ENCODE measurements at places on chromosomes 3 and 15.

GRCh38 chr3:133211856-133212255 is 173.7 kb downstream of the TMEM108 start:
- no peak for DNase-seq

- no peak for DNase-seq
Observed at GRCh38 chr3:73540969-73541740, 83.6 kb downstream of the PDZRN3 start.

DNA sequence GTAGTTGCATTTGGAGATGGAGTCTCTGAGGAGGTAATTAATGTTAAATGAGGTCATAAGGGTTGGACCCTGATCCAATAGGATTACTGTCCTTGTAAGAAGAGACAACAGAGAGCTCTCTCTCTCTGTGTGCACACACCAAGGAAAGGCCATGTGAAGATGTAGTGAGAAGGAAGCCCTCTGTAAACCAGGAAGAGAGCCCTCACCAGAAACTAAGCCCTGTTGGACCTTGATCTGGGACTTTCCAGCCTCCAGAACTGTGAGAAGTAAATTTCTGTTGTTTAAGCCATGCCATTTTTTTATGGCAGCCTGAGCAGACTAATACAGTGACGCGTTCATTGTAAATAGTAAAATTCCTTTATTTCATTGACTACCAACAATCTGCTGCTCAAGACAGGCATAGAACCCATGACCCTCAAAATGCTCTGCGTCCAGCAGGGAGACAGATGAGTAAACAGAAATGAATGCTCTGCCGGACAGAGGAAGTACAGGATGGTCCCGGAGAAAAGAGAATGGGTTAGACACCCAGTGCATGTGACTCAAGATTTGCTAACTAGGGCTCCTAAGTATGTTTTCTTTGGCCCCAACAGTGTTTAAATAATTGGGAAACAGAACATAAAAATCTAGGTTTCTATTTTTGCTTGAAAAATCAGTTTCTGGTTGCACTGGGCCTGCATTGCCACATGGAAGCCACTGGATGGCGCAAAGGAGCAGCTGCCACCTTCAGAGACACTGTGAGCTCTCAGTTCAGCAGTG is 37.9 kb upstream of the TNFAIP8L3 start:
- no peak for DNase-seq

DNA sequence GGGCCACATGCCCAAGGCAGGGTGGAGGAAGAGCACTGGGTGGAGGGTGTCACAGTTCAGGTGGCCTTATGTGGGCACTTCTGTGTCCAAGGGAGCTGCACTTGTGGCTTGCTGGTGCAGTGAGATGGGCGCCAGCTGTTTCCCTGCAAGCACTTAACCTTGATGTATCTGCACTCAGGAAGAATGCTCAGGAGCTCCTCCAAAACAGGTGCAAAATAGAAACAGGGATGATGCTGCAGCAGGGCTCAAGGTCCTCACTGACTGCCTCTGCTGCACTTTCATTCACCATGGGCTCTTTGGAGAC is 151.3 kb downstream of the CADPS start:
- no peak for DNase-seq

GRCh38 chr15:79257454-79257853 is 25.1 kb upstream of the ANKRD34C start:
- no peak for DNase-seq

DNA sequence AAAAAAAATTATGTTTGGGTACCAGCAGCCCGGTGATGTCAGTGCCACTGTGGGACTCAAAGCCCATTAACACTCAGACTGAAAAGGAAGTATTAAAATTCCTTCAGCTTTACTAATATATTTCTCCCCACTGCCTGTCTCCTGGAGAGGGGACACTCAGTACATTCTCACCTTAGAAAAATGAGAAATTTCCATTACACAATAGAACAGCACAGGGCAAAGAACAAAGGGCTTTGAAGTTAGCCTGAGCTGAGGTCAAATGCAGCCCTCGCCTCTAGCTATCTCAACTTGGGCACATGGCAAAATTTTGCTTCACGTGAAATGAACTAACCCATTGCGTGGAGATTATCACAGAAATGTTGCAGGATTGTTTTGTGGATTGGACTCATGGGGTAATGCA is 80.8 kb downstream of the RARB start:
- no peak for DNase-seq

DNA sequence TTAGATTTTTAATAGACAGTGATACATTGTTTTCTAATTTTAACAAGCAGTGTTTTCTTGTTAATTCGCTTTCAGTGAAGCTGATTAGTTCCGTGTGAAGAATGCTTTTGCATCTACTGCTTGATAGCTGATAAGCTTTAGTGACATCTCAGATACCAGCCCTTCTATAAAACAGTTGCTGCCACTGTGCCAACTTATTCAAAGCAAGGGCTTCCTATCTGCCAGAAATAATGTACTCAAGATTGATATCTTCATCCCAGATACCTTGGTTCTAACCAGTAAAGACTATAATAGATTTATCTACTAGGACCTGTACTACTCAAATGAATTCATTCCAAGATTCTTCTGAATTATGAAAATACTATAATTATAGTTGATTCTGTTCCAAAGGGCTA is 30.4 kb downstream of the RARB start:
- DNase-seq: no peak

- DNase-seq: no peak
Observed at GRCh38 chr3:148513096-148513543, 184.6 kb upstream of the AGTR1 start.

GRCh38 chr3:196660381-196661166 is 21.1 kb downstream of the NRROS start:
- no peak for DNase-seq

DNA sequence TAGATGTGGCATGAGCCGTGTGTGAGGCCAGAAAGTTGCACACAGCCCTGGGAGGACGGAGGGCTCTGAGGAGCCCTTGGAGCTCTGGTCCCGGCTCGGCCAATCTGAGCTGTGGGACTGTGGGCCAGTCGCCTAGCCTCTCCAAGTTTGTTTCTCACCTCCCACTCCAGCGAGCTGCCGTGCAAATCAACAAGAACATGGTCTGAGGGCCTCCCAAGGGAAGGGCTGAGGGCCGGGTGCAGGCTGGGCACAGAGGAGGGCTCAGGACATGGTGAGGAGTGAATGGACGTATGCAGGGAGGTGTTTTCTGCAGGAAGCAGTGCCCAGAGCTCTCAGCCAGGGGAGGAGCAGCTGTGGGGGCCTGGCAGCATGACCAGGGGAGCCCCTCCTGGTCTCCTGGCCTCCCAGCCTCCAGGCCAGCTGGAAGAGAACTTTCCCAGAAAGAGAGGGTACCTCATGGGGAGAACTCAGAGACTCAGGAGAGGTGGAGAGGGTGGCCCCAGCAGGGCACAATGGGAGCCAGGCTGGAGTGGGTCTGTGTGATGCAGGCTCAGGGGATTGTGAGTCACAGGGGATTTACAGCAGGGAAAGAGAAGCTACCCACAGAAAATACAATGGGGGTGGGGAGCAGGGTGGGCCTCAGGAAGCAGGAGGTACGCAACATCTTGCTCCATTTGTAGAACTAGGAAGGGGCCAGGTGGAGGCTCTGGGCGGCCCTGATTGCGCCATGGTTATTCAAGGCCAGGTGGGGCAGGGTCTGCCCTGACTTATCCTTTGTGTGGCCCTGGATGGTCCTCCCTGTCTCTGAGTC is 24.8 kb downstream of the PSTPIP1 start:
- no peak for DNase-seq

GRCh38 chr3:32239307-32240158 is 1.1 kb downstream of the CMTM8 start:
- DNase-seq: no peak

- DNase-seq: no peak
Observed at GRCh38 chr15:70863450-70864218, 9.7 kb upstream of the LARP6 start.

DNA sequence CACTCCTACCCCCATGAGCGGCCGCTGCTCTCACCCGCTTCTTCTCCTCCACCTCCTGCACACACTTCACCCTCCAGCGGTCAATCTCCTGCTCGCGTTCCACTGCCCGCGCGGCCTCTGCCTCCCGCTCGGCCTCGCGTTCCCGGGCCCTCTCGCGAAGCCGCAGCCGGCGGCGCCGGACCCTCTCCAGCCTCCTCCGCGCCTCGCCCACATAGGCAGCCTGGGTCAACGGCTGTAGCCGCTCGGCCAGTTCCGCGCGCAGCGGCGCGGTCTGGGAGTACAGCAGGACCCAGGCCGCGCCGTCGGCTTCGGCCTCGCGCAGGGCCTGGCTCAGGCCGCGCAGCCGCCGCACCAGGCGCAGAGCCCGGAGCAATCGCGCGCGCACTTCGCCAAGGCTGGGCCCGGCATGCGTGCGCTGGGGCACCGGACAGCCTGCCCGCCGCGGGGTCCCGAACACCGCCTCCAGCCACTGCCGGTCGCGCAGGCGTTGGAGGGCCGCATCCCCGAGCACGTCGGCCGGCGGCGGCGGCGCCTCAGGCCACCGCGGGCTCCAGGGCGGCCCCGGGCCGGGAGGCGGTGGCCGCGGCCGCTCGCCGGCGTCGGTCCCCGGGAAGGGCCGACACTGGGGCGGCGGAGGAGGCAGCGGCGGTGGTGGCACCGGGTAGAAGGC is 595 bp downstream of the PDCD7 start:
- no peak for DNase-seq

DNA sequence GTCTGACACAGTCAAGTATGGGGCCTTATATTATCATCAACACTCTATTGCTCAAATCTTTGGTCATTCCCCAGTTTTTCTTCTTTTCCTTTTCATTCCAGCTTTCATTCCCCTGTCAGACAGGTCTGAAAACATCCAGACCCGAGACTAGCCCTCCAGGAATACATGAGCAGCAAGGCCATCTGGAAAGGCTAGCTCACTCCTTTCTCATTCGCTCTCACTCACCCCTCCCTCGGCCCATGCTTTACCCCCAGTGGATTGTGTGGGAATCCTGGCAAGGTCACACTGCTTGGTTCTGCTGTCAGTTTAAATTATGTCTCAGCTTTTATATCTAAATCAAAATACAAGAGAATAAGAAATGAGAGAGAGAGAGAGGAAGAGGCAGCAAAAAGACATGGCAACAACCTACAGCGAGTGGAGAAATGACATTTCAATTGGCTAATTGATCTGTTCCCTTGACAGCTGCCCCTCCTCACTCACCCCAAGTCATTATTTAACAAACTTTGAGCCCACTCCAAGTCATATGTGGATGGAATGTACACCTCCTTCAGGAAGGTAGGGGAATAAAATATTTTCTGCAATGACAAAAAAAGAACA is 962.2 kb downstream of the TUSC7 start:
- no peak for DNase-seq

DNA sequence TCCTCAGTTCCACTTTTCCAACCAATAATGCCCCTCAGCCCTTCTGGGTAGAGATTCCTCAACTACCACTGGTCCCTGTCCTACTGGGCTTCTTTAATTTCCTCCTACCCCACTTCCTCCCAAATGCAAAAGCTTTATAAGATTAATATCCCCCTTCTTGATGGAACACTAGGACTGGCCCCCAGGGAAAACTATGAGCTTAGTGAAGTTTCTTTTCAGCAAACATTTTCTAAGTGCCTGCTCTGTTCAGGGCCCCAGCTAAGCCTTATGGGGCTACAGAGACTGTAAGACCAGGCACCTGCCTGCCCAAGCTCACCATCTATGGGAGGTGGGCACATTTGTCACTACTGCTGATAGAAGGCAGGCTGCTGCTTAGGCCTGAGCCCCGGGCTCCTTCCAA is 79.4 kb downstream of the RPLP1 start:
- DNase-seq: no peak

DNA sequence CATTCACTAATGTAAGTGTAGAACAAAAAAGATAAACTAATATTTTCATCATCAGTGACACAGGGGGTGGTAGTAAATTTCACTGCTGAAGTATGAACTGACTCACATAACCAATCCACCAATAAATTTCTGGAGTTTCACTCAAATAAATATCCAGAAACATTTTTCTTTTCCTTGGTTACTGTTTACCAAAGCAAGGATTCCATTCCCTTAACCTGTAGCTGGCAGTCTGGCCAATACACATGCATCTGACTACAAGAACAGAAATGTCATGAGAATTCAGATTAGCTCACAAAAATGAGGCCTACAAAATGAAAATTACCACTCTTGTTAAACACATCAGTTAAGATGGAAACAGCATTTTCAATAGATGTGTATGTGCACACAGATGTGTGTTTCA is 80.3 kb downstream of the STAG1 start:
- no peak for DNase-seq

DNA sequence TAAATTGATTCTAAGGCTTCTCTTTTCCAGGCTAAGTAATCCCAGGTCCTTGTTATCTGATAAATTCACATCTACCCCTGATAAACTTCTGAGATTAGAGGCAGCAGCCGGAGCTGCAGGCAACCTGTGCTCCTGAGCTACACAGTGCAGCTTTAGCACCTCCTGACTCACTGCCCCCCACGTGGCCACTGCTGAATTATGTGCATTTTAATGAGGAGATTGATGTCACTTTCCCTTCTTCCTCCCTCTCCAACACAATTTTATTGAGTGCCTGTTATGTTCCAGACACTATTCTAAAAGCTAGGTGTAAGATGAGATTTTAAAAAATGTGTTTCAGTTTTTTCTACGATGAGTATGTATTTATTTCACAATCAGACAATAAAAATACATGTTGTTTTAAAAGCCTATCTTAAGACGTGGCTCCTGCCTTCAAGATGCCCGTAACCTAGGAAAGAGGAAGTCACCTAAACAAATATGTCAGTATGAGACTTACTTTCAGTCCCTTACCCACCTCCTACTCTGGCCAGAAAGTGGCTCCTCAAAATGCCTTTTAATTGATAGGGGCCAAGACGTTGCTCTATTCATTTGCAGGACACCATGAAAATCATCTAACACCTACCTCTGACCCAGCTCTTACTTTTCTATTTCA is 161.5 kb upstream of the PFN2 start:
- no peak for DNase-seq

DNA sequence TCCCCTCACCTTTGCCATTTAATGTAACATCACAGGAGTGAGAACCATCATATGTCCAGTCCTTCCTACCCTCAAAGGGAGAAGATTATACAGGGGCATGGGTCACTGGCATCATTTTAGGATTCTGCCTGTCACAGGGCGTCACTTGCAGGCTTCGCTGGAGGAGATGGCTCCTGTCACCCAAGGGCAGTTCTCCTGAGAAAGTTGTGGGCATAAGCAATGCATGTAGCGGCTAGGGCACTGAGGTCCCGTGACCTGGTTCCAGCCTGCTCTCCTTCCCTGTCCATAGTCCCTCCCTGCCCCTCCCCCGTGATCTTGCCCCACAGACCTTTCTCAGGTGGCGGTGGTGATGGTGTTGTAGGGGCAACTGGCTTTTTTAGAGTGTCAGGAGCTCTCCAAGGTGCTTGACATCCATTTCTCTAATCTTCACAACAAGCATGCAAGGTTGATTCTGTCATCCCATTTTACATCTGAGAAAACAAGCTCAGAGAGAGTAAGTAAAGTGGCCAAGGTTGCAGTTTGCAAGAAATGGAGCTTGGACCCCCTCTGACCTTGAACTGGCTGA is 241.5 kb upstream of the CTDSPL start:
- DNase-seq: no peak

- DNase-seq: no peak
Observed at GRCh38 chr3:179731544-179731943, 78.7 kb downstream of the USP13 start.

Measured in cortex of kidney (tissue), 1 donor.